Heart right ventricle (tissue), 16 donors: ENCODE measurements at places on chromosomes 11 and 22.

GRCh38 chr11:79060081-79060953 lies 380.5 kb downstream of the TENM4 start:
- H3K36me3 ChIP-seq = no peaks in the 10 kb centered on the region
- no peak overlapping the region for H3K4me3 ChIP-seq
- H3K27me3 ChIP-seq = no peaks in the 10 kb centered on the region
- no peak for DNase-seq

DNA sequence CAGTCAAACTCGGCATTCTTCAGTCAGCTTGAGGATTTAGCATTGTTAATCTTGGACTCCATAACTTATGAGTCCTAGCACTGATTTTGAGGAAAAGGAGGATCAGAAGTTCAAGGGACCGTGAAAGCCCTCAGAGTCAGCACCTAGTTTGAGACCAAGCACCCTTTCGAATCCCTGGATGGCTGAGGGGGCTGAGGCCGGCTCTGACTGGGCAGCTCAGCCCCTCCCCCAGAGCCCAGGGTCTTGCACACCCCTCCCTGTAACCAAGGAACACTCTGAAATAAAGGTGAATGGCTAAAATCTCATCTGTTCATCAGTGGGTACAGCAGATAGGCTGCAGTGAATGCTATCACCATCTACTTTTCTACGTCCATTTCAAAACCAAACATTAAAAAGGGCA lies 27.3 kb downstream of the SLC25A18 start:
- H3K4me3 ChIP-seq = no peak overlapping the region
- H3K36me3 ChIP-seq = peaks cover 64% of the 10 kb centered on the region
- no peak overlapping the region for H3K27ac ChIP-seq
- no peak for DNase-seq
- H3K27me3 ChIP-seq = no peaks in the 10 kb centered on the region

- H3K27ac ChIP-seq = no peak overlapping the region
- H3K4me3 ChIP-seq = no peak overlapping the region
- H3K27me3 ChIP-seq = no peaks in the 10 kb centered on the region
- no peak for DNase-seq
- no peaks in the 10 kb centered on the region for H3K36me3 ChIP-seq
These were observed 39.7 kb downstream of the C11orf91 start for GRCh38 chr11:33660962-33661361.

DNA sequence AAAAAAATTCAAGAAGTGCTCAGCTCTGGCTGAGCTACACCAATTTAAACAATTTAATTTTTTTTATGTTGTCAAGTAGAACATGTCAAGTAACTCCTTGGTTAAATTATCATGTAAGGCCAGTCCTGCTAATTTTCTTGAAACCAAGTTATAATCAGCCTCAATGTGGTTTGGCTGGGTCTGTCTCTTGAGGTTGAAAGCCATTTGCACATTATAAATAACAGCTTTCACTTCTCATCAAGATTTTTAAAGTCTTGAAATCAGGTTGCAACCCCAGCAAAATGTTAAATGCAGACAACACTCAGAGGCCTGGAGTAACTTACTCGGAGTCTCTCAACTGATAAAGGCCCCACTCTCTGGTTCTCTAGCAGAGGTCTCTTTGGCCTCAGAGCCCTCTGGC lies 324.4 kb downstream of the BRD1 start:
- no peaks in the 10 kb centered on the region for H3K36me3 ChIP-seq
- no peak for DNase-seq
- H3K27ac ChIP-seq = no peak overlapping the region
- no peaks in the 10 kb centered on the region for H3K4me1 ChIP-seq
- H3K27me3 ChIP-seq = no peaks in the 10 kb centered on the region

- H3K27me3 ChIP-seq = no peaks in the 10 kb centered on the region
- DNase-seq = no peak
- H3K27ac ChIP-seq = no peak overlapping the region
- H3K4me3 ChIP-seq = no peak overlapping the region
These were observed 47.5 kb downstream of the ZBTB16 start for GRCh38 chr11:114106986-114107385.
